Retina (tissue), 1 donor: ENCODE measurements at places on chromosomes 6 and 20.

DNA sequence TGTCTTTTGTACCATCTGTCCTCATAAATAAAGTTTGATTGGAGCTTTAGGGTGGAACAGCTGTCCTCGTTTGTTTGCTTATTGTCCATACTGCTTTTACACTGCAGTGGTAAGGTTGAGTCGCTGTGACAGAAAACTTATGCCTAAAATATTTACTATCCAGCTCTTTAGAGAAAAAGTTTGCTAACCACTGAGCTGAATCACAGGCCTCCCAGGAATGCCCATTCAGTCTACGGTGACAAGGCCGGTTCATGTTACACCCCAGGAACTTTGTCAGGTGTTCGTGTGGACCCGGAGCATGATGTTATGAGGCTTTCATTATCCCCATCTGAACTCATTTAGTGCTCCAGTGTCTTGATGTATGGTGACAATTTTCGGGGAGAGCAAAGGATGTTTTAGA, 401.1 kb downstream of the SAMD5 start:
- DNase-seq, result no peak

GRCh38 chr6:129744201-129744879, 34.4 kb upstream of the ARHGAP18 start:
- peak; percentile 44 for DNase-seq

DNA sequence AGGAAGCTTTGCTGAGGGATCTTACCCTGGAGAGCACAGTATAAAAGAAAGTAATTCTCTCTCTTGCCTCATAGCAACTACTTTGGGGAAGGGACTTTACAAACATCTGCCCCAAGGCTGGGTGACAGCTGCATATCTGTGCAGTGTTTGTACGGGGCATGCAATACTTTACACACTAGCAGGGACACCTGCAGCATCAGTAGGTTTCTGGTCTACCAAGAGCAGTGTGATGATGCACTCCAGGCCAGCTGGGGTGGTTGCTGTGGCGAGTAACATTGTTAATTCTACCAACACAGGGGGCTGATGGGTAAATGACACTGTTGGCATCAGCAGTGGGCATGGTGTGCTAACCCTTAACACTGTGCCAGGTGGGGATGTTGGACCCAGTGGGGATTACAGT, 48.0 kb downstream of the ADTRP start:
- no peak for DNase-seq

DNA sequence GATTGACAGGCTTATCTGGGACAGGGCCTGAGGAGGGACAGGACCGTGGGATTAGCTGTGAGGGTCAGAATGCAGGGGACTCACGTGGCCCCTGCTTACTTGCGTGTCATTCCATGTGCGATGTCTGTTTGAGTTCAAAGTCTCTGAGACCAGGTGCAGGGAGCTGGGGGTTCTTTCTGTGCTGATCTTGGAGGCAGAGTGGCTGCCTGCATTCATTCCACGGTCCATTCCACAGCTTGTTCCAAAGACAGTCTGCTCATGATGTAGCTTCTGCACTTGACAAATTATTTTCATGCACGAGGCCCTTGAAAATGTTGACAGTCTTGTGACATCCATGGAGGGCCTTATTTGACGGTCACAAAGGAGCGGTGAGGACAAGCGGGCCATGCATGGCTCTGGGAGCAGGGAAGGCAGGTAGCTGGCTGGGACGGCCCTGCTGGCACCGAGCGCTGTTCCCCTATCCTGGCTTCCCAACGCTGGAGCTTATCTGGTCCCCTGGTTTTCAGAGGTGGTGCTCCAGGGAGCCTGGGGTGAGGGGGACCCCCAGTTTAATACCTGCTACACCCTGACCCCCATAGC, 156.3 kb upstream of the RNF24 start:
- DNase-seq, result peak; percentile 44

DNA sequence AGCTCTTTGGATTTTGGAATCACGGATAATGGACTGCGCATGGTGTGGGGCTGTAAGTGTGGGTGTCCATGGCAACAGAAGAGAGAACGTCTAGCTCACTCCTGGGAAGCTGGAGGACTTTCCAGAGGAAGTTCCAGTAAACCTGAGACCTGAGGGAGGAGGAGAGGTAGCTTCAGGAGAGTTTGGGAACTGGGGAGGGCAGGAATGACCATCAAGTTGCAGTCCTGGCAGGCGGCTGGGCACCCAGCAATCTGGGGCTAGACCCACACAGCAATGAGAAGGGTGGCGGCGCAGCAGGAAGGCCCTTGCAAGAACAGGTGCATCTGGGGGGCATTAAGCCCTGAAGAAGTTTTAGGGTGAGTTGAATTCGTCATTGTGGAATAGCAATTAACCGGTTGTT, 95.9 kb downstream of the FOXC1 start:
- DNase-seq, result no peak

- no peak for DNase-seq
These were observed 78.7 kb downstream of the PLCB4 start for GRCh38 chr20:9147547-9148024.

DNA sequence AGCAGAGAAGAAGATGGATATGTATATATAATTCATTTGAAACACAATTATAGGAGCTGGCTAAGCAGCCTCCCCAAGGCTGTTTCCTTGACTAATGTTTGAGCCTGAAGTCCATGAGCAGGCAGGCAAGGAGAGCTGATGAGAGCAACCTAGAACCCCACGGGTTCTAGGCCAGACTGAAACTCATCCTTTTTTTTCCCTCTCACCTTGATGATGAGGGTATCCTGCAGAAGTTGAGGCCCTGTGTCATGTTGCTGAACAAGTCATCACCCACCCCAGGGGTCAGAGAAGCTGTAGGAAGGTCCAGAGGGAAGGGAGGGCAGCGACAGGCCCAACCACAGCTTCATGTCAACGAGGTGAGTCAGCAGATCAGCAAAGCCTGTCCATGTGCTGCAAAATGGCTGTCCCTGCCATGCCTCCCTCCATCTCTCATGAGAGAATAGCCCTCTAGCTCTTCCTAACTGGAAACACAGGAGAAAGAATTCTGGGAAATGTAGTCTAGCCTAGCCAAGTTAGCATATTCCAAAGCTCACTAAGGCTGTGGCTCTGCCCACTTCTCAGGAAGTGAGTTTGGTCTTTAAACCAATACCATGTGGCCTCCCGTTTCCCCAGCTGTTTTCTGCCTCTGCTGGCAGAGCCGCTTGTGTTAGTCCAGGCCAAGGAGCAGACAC, 91.3 kb upstream of the DTNBP1 start:
- no peak for DNase-seq

DNA sequence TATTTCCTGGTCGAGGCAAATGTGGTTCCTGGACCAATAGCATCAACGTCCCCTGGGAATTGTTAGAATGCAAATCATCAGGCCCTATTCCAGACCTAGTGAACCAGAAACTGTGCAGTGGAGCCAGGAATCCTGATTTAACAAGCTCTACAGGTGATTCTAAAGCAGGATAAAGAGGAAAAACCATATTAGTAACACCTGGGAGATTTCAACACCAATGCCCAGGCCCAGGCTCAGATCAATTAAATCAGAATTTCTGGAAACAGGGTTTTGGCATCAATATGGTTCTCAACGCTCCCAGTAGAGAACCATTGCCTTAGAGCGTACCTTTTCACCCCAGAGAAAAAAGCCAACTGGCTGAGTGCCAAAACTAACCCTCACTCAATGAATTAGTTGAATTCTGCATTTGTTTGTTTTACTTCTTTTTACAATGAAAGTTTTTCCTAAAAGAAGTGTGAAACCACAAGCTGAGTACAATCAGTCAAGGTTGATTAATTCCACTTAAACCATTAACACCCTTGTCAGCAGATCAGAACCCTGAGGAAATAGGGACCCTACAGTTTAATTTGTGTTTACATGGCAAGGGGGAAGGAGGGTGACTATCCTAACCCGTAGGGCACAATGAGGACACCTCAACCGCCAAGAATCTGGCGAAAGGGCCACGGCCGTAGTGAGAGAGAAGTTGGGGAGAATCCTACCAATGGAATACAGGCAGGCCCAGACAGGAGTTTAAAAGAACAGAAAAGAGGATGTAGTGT, 34.9 kb upstream of the LOC128125822 start:
- no peak for DNase-seq

GRCh38 chr6:32109765-32110160, 625 bp upstream of the TNXB start:
- no peak for DNase-seq
